ENCODE measurements at places on chromosomes 7 and 10.

GRCh38 chr7:108146070-108146842 lies 16.1 kb upstream of the LAMB4 start:
- no peaks in the 10 kb centered on the region for H3K4me1 ChIP-seq
- H3K36me3 ChIP-seq: no peaks in the 10 kb centered on the region
- DNase-seq: peak; percentile 62
- no peak overlapping the region for H3K4me3 ChIP-seq
- no peaks in the 10 kb centered on the region for H3K27me3 ChIP-seq
- H3K27ac ChIP-seq: no peak overlapping the region

GRCh38 chr10:88382699-88383098 lies 200.4 kb downstream of the RNLS start:
- no peak overlapping the region for H3K4me3 ChIP-seq
- peaks cover 24% of the 10 kb centered on the region for H3K4me1 ChIP-seq
- no peaks in the 10 kb centered on the region for H3K36me3 ChIP-seq
- no peak overlapping the region for H3K27ac ChIP-seq

DNA sequence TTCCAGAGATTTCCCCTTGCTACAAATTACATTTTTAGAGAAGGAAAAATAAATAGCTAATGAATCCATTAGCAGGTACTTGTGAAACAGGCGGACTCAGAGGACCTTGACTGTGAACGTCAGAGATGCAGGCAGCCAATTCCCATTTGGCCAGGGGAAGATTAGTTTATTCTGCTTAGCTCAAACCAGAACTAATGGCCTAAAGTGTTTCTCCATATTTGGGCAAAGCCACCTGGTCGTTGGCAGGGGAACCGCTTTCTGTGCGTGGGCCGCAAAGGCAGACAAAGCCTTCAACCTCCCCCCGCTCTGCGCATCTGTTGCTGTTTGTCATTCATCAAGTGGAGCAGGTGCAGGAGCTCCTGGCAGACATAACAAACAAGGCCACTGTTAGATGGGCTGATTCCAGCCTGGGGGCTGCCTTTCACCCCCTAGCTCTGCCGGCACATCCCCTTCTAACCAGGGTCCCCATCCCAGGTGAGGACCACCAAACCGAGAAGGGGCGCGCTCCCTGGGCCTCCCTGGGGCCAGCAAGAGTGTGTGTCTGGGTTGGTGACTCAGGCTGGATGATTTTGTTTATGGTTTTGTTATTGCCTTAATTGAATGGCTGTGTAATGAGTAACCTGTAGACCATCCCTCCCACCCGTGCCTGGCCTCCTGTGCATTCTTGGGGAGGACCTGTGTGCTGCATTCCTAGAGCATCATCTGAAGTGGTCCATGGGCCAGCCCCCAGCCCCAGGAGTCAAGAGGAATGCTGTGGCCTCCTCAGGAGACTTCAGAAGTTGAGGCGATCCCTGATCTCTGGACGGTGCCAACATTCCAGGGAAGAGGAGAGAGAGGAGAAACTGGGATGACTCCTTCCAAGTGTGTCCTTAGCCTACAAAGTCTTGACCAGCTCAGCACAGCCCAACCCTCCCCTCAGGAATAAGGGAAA lies 14.5 kb upstream of the CPA1 start:
- no peaks in the 10 kb centered on the region for H3K36me3 ChIP-seq
- peak; percentile 83 for DNase-seq
- peak overlapping the region; percentile 59 for H3K27ac ChIP-seq
- H3K4me3 ChIP-seq: no peak overlapping the region
- H3K4me1 ChIP-seq: peaks cover 35% of the 10 kb centered on the region
- no peaks in the 10 kb centered on the region for H3K27me3 ChIP-seq

GRCh38 chr10:17802976-17803375 lies 6.2 kb upstream of the MRC1 start:
- no peaks in the 10 kb centered on the region for H3K36me3 ChIP-seq
- H3K4me1 ChIP-seq: no peaks in the 10 kb centered on the region
- no peak for DNase-seq
- H3K4me3 ChIP-seq: no peak overlapping the region

GRCh38 chr10:88642963-88643362 lies 21.3 kb upstream of the LIPF start:
- H3K4me1 ChIP-seq: no peaks in the 10 kb centered on the region
- no peak overlapping the region for H3K4me3 ChIP-seq

DNA sequence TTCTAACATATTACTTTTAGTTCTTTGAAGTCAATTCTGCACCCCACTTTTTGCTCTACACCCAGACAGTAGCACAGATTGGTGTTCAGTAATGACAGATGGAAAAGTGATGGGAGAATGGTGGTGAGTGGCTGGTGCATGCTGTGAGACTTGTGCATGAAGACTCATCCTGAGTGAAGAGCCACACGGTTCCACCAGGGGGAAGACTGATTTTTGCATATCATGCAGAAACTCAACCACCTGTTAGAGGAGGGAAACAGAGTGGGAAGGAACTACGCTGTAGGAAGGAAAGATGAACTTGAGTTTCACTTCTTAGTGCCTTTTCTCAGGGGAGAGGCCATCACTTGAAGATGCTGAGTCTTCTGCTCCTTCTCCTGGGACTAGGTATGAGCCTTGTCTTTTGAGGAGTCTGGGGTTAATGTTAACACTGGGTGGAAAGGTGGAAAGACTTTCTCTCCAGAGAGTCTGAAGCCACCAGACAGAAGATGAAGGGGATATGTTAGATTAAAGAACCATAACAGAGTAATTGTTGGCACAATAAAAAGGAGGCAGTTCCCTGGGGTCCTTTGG lies 9.3 kb upstream of the PRSS1 start:
- H3K27me3 ChIP-seq: no peaks in the 10 kb centered on the region
- no peak overlapping the region for H3K4me3 ChIP-seq
- no peak for DNase-seq
- H3K36me3 ChIP-seq: no peaks in the 10 kb centered on the region
- H3K4me1 ChIP-seq: peaks cover 10% of the 10 kb centered on the region

GRCh38 chr10:65670087-65670486 lies 1255.7 kb upstream of the LRRTM3 start:
- no peak overlapping the region for H3K4me3 ChIP-seq
- no peaks in the 10 kb centered on the region for H3K27me3 ChIP-seq
- no peak overlapping the region for H3K27ac ChIP-seq

GRCh38 chr7:67422601-67423000 lies 426.0 kb downstream of the TYW1 start:
- H3K27me3 ChIP-seq: no peaks in the 10 kb centered on the region
- no peak for DNase-seq
- no peaks in the 10 kb centered on the region for H3K36me3 ChIP-seq
- H3K27ac ChIP-seq: no peak overlapping the region
- H3K4me3 ChIP-seq: no peak overlapping the region

DNA sequence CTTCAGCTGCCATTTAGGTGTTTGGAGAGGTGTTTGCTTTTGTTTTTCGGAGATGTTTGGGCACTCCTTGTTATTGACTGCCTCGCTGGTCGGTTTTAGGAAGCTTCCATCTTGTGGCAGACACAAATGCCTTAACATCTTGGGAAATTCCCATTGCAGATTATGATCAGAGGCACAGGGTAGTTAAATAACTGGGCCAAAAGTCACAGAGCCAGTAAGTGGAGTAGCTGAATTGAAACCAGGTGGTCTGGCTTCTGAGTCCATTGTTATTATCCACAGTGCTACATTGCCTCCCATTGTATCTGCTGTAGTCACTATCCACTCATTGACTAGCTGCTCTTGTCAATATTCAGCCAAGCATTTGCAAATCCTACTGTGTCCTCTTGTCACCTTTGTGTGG lies 138.2 kb upstream of the PLPP4 start:
- no peaks in the 10 kb centered on the region for H3K27me3 ChIP-seq
- H3K4me1 ChIP-seq: no peaks in the 10 kb centered on the region
- no peak overlapping the region for H3K27ac ChIP-seq
- DNase-seq: no peak
- no peaks in the 10 kb centered on the region for H3K36me3 ChIP-seq

DNA sequence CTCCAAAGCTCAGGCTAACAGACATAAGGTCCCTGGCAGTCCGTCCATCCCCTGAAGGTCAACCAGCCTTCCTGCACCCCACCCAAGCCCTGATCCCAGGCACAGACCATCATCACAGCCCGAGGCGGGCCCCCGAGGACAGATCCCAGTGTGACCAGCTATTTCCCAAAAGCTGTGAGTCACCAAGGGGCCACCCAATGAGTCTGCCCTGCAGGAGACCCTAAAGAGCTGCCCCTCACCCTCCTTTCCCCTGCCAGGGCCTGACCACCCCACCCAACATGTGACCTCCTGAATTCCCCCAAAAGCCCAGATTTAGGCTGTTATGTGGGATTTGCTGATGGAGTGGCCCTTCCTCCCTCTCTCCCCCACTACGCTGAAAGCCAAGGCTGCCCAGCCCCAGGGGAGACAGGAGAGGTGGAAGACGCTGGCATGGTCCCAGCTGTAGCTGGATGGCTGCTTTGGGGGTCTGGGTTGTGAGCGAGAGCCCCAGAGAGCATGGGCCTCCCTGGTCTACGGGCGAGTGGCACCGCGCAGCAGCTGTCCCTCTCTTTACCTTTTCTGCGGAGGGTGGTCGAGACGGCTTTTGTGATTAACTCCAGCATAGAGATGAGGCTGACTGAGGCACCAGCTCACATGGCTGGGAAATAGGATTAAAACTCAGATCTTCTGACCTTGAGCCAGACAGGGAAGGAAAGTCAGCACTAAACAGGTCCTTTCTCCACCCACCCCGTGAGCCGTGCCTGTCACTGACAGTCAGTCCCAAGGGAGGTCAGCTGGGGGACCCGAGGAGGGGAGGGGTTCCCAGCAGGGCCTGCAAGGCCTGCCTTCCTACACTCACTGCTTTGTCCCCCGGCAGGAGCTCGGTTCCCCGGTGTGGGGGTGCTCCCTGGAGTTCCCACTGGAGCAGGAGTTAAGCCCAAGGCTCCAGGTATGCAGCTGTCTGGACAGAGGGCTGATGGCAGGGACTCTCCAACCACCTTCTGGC lies 16.7 kb downstream of the ELN start:
- H3K36me3 ChIP-seq: no peaks in the 10 kb centered on the region
- no peak overlapping the region for H3K4me3 ChIP-seq
- peaks cover 9% of the 10 kb centered on the region for H3K4me1 ChIP-seq
- no peak for DNase-seq
- no peaks in the 10 kb centered on the region for H3K27me3 ChIP-seq
- H3K27ac ChIP-seq: no peak overlapping the region

DNA sequence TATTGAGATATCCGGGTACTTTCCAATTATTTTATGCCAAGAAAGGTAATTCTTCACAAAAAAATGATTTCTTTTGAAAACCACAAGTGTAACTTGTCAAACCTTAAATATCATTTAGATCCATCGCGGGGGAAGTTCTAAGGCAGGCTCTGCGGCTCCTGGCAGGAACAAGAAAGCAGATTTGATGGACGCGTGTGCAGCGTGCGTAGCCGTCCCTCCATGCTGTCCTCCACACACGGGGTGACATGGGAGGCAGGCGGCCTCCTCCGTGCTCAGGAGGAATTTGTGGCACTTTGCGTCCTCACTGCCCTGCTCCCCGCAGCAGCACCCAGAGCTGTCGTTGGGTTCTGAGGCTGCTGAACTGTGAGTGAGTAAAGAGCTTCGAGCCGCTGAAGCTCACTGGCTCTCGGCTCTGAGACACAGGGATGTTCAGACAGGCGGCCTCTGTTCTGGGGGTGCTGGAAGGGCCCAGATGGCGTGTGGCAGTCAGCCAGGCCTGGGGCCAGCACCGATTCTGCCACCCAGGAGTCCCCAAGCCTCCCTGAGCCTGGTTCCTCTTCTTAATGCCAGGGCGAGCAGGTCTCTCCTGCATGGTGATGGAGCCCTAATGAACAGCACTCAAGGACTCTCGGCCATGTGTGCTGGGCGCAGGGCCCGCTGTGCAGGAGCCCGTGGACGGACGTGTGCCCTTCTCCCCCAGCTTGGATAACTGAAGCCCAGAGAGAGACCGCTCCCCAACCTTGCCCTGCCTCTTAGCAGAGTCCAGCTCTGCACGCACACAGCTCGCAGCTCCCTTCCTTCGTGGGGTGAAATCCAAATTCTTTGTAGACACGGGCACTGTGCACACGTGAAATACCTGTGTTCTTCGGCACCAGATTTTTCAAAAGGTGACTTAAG lies 185.4 kb upstream of the SHH start:
- H3K27ac ChIP-seq: no peak overlapping the region
- H3K36me3 ChIP-seq: no peaks in the 10 kb centered on the region
- no peak for DNase-seq
- H3K27me3 ChIP-seq: no peaks in the 10 kb centered on the region

GRCh38 chr10:110556969-110557601 lies 10.4 kb upstream of the SMC3 start:
- no peaks in the 10 kb centered on the region for H3K27me3 ChIP-seq
- no peaks in the 10 kb centered on the region for H3K36me3 ChIP-seq
- peak; percentile 32 for DNase-seq
- H3K4me3 ChIP-seq: no peak overlapping the region
- no peaks in the 10 kb centered on the region for H3K4me1 ChIP-seq
- H3K27ac ChIP-seq: no peak overlapping the region

- H3K36me3 ChIP-seq: no peaks in the 10 kb centered on the region
- H3K27me3 ChIP-seq: no peaks in the 10 kb centered on the region
- no peak for DNase-seq
- no peaks in the 10 kb centered on the region for H3K4me1 ChIP-seq
- H3K27ac ChIP-seq: no peak overlapping the region
- no peak overlapping the region for H3K4me3 ChIP-seq
Observed at GRCh38 chr10:43131256-43131655, 7.0 kb upstream of the CSGALNACT2 start.

DNA sequence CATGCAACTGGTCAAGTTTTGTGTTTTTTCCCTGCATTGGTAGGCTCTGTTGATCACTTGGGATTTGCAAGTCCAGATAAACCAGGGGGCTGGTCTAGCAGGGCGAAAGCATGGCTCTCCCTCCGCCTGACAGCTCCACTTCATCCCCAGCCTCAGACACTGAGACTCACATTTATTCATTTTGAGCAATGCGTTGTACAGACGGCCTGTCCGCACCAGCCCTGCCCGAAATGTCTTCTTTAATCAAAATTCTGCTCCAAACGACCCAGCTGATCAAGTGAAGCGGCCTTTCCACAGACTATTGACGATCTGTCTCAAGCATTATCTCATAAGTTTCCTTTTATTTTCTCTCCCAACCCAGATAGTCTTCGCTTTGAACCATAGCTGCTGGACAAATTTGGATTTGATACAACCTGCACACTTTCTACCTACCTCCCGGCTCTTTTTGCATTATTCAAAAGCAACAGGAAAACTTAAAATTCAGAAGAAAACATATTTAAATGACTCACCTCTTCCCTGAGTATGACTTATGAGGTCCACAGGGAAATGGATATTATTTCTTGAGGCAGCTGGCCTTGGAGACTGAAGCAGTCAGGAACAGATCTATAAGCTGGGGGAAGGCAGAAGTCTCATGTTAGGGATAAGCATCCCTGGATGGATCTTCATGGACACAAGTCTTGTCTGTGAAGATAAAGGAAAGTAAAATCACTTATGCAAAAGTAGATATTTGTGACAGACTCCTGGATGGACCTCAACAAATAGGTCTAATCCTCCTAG lies 498.9 kb upstream of the MGMT start:
- no peaks in the 10 kb centered on the region for H3K36me3 ChIP-seq
- DNase-seq: no peak
- H3K4me3 ChIP-seq: no peak overlapping the region
- no peaks in the 10 kb centered on the region for H3K4me1 ChIP-seq
- H3K27ac ChIP-seq: no peak overlapping the region
